ENCODE measurements at places on chromosomes 11 and 22.

DNA sequence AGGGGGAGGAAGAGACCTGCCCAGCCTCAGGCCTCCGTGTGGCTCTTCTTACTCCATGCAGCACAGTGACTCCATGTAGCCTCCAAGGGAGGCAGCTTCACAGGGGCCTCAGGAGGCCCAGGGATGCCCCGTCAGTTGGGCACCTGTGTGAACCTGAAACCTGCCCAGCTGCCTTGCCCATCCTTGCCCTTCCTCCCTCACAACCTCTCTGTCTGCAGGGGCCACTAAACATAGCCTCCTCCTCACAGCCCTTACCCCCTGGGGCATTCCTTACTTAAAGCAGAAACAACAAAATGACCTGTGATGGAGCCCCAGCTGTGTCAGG lies 7.1 kb downstream of the LRRC32 start:
- DNase-seq = no peak

DNA sequence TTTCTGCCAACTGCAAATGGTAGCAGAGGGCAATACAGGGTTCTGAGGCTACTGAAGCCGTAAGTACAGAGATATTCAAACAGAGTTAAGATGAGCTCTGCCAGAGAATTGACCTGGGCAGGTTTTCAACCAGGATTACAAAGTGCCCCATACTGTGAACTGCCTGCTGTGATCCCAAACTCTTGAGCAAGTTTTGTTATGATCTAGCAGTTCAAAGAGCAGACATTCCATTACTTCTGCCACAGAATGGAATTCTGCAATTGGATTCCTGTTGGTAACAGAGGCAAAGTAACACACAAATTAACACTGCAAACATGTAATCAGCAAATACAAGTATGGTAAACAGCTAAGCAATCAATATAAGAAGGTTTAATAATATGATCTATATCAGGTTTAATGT lies 31.2 kb downstream of the ALG9 start:
- DNase-seq = no peak

GRCh38 chr22:39319284-39320022 lies at the start of gene RPL3:
Gene RPL3 (minus strand): TSS chr22:39319623. CDS start chr22:39319597, 26 bp downstream.
- DNase-seq = peak; percentile 99

GRCh38 chr22:31637447-31637890 lies 24.5 kb downstream of the PISD start:
- DNase-seq = peak; percentile 85

DNA sequence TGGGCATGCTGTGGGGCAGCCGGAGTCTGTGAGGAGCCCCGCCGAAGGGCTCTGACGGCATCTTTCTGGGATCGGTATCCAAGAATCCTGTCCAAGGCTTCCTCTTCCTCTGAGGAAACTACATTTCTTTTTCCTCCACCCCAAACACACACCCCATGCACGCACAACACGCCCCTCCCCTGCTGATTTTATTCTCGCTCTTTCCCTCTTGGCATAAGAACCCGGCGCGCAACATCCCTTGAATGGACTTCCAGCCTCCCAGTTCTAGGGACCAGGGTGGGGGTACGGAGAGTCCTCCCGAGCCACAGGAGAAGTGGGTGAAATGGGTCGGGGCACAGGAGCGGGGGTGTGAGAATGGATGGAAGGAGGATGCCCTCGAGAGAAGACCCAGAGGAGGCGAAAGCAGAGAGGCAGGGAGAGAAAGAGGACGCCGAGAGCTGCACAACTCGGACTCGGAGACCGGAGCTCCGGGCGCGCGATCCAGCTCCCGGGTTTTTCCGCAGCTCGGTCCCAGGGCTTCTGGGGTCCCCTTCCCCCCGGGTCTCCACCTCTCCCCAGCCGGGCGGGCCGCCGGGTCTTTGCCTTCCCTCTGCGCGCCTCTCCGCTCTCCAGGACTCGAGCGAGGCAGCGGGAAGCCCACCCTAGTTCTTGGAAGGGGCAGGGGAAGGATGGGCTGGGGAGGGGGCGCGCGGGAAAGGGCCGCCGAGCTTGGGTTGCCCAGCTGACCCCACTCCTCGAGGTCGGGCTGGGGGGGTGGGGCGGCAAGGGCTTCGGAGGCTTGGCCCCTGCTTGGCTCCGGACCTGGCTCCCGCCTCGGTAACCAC lies 1.5 kb upstream of the LARGE1 start:
- peak; percentile 7 for DNase-seq

DNA sequence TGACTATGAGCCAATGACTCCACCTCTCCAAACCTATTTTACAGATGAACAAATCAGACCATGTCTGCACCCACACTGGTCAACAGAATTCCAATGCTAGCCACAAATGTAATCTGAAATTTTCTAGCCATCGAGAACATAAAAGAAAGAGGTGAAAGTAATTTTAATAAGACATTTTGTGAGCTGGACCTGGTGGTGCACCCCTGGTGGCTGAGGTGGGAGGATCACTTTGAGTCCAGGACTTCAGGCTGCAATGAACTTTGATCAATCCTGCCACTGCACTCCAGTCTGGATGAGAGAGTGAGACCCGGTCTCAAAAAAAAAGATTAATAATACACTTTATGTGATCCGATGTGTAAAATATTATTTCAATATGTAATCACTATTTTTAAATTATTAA lies 9.4 kb upstream of the RNF185 start:
- DNase-seq = no peak

- DNase-seq = no peak
Observed at GRCh38 chr11:76493626-76494539, 49.1 kb downstream of the EMSY start.

DNA sequence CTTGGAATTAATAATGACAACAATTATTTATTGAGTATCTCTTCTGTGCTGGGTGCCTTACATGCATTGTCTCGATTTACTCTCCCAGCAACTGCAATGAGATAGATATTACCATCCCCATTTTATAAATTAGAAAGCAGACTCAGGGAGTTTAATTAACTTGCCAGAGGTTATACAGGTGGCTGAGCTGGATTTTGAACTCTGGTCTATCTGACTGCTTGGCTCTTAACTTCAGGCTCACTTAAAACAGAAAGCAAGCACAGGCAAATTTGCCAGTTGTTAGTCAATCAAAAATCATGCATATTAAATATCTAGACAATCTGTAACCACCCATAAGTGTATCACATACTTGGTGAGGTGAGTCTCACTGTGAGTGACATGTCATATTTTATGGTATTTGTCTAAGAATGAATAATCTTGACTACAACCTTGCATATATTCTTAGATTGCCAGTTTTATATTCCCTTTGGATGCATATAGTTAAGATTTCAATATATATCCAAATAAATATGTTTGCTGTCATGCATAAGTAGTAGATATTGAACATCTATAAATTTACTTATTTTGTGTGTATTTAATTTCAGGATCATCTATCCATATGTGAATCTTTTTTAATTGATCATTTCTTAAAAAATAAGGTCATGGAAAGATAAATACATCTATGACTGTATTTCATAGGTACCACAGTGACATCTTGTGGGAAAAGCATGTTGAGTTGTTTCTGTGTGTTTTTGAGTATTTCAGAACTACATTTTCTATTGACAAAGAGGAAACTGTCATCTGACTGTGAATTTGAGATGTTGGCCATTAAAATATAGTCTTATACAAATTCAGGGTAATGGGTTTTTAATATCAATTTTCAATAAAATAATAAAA lies 112.0 kb upstream of the ARHGAP42 start:
- no peak for DNase-seq

- DNase-seq = no peak
Observed at GRCh38 chr22:42560381-42560780, 6.6 kb downstream of the SERHL2 start.

DNA sequence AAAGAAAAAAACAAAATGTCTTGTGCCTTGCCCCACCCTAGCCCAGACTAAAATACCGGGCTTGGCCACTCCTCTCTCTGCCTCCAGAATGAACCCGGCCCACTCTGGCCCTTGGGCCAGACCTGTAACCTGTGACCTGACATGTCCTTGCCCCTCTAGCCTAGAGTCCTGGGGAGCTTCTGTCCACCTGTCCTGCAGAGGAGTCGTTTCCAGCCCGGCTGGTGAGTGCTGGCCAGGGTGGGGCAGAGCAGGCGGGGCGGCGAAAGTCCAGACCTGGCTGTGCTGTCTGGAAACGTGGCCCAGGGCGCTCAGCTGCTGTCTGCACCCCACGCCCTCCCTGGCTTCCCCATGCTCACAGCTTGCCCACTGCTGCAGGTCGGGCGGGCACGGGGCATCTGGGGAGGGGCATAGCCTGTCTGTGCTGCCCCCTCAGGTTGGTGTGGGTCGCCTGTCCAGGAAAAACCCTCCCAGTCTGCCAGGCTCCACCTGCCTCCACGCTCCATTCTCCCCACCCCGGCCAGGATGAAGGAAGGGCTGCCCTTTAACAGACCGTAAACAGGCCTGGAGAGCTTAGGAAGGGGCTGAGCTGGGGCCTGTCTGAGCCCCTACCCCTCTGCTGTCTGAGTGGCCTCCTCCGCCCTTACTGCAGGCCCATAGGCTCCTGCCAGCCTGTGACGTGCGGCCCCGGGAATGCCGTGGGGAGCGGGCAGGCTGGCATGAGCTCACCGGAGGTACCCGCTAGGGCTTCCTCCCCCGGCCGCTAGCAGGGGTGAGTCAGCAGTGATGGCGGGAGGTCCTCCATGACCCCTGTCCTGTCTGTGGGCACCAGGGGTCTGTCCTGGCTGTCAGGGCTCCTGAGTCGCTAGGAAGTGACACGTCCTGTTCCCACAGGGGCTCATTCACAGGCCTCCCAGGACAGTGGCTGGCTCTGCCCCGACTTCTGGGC lies 1.9 kb downstream of the CD151 start:
- DNase-seq = peak; percentile 77

DNA sequence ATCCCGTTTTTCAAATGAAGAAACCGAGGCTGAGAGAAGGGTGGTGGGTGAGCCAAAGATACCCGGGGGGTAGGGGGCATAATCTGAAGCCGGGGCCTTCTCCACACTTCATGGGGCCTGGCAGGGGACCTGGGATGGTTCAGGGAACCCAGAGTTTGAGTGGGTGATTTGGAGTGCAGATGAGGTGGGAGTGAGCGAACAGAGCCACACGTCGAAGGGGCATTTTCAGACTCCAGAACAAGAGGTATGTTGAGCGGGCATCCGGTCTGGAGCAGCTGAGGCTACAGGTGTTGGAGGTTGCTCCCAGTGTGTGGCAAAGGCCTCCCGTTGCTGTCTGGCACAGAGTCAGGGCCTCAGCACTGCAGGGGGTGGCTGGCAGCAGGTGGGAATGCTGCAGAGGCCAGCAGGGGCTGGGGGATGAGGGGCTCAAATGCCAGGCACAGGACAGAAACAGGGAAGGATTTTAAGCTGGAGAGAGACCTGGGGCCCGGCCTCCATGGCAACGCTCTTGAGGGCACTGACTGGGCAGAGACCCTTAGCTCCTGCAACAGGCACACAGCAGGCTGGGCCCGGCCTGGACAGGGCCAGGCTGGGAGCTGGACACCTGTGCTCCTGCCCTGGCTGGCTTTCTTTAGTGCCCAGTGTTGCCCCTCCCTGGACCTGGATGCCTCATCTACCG lies 46.2 kb downstream of the WNT11 start:
- DNase-seq = no peak

DNA sequence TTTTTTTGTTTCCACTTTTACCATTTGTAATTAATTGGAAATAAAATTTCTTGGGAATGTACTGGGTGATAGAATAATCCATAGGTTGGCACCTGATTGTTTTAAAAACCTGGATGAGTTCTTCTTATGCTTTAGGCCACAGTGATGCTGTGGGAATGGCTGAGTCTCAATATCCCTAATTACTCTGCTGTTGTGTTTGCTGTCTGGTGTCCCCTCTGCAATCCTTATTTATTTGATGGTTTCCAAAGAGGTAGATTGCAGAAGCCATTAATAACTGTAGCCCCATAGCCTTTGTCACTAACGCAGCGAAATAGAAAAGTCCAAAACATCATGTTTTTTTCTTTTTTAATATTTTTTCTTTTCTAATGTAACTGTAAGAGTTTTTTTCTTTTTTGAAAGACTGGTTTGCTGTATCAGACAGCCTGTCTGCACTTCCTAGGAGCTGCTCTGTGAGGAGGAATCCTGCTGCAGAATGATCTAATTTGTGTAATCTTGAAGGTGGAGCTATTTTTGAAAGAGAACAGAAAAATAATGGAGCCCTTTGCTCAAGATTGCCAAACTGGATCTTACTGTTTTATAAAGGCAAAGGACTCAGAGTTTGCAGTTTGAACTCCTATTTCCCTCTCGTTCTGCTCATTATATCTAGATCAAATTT lies 14.9 kb downstream of the PACS1 start:
- DNase-seq = no peak

DNA sequence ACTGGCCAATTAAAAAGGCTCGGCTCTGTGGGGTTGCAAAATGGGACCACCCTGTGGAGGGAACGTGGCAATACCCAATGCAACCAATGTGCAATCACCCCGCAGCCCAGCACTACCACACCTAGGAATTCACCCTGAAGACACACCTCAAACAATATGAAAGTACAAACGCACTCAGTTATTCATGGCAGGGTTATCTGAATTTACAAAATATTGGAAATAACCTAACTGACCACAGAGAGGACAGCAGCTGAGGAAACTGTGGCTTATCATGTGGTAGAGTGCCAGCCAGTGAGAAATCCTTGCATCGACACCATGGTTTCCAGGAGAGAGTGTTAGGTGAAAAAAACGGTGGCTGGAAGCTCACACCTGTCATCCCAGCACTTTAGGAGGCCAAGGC lies 18.7 kb downstream of the ALG12 start:
- no peak for DNase-seq

DNA sequence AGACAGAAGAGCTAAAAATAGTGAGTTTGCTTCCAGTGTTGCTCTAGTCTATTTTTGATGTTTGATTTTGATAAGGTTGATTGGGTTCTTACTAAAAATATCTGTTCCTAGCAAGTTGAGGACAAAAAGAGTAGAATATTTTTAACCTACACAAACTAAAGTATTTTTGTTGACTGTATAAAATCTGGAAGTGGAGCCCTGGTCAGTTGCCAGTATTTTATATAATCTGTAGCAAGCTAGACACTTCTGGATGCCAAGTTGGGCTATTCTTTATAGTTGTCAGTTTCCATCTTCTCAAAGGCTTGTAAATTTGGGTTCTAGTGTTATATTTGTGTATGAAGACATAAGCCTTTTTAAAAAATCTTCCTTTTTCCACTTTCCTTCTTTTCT lies 56.7 kb downstream of the HSD17B12 start:
- DNase-seq = no peak

- no peak for DNase-seq
Observed at GRCh38 chr11:3865388-3866193, 10.1 kb downstream of the STIM1 start.

- DNase-seq = no peak
Observed at GRCh38 chr11:78168539-78169477, 19.6 kb downstream of the KCTD21 start.

GRCh38 chr11:34379539-34379938 lies 21.7 kb upstream of the ABTB2 start:
- no peak for DNase-seq

DNA sequence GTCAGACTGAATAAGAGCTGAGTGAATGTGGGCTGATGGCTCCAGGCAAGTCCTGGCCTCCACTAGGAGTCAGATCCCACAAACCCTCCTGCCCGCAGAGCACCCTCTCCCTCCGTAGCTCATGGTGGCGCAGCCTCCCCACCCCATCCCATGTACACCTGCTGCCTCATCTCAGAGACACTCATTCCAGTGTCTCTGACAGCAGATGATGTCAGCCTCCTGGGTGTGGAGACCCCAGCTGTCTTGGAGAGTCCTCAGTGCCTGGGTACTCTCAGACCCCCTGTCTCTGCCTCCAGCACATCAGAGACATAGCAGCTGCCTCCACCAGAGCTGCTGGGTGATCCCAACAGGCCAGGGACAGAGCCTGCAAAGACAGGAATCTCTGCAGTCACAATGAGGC lies 9.5 kb downstream of the IGLL5 start:
- DNase-seq = no peak

Data from suppressor macrophage (primary cell).